ENCODE measurements at places on chromosomes 6 and 20.

DNA sequence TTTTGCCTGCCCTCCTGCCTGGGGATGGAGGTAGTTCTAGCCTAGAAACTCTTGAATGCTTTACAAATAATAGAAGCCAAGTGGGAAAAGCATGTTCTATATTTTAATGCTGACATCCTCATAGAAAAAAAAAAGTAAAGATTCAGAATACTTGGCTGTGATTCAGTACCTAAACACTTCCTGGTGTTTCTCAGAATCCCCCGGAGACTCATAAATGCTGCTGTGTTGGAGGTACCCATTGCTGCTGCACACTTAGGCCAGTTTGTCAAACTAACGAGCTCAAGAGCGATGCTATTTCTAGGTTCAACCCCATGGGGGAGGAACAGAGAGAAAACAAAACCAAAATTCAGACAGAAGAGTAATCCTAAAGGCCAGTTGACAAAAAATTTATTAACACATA lies 38.8 kb upstream of the ZFP64 start:
- no peak for DNase-seq

DNA sequence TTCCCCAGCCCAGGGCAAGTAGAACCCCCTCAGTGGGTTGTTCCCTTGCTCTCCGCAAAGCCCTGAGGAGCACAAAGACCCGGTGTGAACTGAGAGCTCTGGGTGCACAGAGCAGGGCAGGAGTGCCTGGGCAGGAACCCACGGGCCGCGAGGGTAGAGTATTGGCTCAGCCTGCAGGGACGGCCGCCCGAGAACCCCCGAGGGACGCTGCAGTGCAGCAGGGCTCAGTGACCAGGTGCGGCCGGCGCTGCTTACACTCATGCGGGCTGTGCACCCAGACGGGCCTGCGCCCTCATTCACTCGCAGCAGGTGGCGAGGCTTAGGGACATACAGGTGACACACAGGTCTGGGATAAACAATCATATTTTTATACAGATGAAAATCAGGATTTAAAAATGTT lies 51.9 kb upstream of the PDE10A start:
- no peak for DNase-seq

GRCh38 chr6:12160326-12160725 lies 129.8 kb upstream of the EDN1 start:
- no peak for DNase-seq

GRCh38 chr20:3890999-3891929 lies 2.1 kb downstream of the PANK2 start:
- DNase-seq, result no peak

GRCh38 chr20:4918473-4918872 lies 82.8 kb downstream of the SLC23A2 start:
- no peak for DNase-seq

DNA sequence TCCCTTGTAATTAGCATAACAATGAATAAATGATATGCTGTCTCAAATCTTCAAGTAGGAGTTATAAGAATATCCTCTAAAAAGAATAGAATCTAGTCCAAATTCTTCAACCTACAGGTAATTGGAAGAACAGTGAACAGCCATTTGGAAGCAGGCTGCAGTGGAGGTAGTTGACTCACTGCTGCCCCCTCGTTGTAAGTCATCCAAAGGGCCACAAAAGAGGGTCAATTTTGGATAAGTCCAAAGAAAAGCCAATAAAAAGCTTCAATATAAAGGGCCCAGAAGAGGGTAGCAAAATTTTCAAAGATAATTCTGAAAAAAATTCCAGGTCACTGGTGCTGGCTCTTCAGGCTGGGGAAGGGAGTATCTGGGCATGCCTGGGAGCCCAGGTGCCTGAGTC lies 60.8 kb upstream of the SSTR4 start:
- no peak for DNase-seq

GRCh38 chr20:14568701-14569100 lies 231.3 kb upstream of the FLRT3 start:
- DNase-seq, result peak; percentile 50

GRCh38 chr6:114747995-114748625 lies 405.3 kb upstream of the HS3ST5 start:
- peak; percentile 48 for DNase-seq

- DNase-seq, result no peak
Measured at GRCh38 chr20:618980-619379, 8.9 kb upstream of the TCF15 start.

DNA sequence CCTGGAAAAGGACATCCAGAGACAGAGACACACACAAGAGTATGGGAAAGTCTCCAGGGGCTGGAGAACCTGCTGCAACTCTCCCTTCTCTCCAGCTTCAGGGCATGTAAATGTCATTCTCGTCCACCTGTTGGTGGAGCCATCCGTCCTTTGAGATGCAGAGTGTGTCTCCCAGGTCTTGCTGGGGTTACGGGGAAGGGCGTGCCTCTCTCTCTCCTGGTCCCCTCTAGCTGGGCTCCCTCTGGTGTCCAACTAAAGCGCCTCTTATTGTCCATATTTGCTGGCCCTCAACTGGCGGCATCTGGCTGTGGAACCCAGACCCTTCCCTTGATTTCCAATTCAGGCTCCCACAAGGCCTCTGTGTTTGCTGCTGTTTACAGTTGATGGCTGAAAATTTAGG lies 244.1 kb downstream of the BMP7 start:
- no peak for DNase-seq

- no peak for DNase-seq
Measured at GRCh38 chr6:158070513-158070912, 88.8 kb downstream of the SYNJ2 start.

- DNase-seq, result peak; percentile 48
Measured at GRCh38 chr6:11055127-11055627, 11.1 kb upstream of the ELOVL2 start.

- no peak for DNase-seq
Measured at GRCh38 chr20:33007376-33008335, at the start of gene BPIFB2. BPIFB2 (plus strand) TSS chr20:33007704; CDS start chr20:33008575, 871 bp downstream.

DNA sequence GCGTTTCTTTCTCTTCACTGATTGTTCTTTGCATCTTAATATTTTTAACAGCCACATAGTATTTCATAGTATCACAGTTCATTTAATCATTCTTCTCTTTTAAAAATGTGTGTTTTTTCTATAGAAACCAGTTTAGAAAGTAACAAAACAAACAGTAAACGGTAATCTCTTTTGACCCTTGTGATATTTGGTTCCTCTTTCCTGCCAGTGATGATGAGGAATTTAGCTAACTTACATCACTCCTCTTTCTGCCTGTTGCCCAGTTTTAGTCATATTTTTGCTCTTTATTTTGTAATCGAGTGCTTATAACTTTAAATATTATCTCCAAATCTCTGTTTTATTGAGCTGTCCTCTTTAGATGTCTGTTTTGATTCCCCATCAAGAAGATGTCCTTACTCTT lies 38.1 kb upstream of the ZBTB24 start:
- no peak for DNase-seq

GRCh38 chr6:35318196-35319171 lies 20.9 kb downstream of the DEF6 start:
- peak; percentile 56 for DNase-seq

GRCh38 chr6:25590986-25591385 lies 61.0 kb upstream of the SCGN start:
- DNase-seq, result no peak

DNA sequence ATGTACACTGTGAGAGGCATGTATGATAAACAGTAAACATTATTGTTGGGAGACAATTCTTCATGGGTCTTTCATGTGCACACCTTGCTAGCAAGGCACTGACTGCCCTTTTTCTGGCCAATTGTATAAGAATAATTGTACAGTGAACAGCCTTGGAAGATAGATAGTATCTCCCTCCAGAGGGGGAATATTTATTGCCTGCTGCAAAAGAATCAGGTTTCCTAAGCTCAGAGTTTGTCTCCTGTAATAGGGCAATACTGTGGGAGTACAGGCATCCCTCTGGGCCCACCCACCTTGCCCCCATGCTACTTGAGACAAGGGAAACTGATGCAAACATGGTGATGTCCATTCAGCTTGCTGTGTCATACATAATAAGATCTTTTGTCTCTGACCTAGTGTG lies 442.2 kb downstream of the HDGFL1 start:
- DNase-seq, result no peak

- no peak for DNase-seq
Measured at GRCh38 chr20:58264271-58264670, 35.8 kb upstream of the ANKRD60 start.

GRCh38 chr6:5274231-5274630 lies 12.9 kb downstream of the FARS2 start:
- no peak for DNase-seq

DNA sequence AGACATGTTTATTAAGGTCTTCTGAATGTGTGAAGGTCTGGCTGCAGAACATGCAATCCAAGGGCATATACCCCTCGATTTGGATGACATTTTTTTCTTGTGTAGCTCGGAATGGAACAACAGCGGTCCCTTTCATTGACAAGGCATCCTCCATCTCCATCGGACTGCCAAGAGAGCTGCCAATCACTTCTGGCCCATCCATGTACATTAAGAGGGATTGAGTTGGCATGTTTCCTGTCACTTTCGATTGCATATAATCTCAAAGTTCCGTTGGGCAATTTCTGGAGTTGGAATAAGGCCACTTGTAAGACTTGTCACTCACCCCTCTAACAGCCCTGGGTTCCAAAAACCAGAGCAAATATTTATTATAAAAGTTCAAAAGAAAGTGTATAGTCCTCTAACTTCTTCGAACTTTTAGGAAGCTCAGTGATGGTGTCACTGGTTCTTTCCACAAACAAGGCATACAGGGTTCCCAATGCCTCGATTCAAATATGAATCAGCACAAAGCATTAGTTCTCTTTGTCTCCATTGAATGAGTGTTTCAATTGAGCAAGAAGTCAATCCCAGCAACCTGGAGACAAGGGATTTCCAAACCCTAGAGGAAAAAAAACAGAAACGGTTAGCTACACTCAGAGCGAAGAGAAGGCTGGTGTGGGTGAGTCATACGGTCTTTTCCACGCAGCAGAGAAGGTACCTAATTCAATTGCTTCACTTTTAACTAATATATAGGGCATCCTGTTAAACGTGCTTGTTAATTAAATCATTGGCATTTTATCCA lies 10.9 kb downstream of the ZNF217 start:
- peak; percentile 67 for DNase-seq

DNA sequence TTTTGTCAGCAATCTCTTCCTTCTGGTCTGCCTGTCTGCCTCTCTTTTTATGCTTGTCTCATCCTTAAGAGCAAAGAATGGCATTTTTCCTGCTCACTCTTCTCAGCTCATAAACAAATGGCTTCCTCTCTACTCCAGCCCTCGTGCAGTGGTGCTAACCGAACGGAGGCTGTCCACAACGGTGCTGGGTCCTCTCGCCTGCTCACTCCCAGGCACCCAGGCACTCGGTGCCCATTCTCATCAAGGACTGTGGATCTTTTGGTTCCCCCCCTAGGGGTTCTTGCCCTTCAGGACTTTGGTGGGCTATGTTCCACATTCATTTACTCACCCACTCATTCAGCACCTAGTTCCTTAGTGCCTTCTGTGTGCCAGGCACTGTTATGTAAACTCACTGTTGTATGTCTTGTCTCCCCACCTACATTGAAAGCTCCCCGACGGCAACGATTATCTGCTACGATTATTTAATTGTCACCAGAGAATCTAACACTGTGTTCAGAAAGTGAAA lies 113.9 kb downstream of the FYN start:
- no peak for DNase-seq

DNA sequence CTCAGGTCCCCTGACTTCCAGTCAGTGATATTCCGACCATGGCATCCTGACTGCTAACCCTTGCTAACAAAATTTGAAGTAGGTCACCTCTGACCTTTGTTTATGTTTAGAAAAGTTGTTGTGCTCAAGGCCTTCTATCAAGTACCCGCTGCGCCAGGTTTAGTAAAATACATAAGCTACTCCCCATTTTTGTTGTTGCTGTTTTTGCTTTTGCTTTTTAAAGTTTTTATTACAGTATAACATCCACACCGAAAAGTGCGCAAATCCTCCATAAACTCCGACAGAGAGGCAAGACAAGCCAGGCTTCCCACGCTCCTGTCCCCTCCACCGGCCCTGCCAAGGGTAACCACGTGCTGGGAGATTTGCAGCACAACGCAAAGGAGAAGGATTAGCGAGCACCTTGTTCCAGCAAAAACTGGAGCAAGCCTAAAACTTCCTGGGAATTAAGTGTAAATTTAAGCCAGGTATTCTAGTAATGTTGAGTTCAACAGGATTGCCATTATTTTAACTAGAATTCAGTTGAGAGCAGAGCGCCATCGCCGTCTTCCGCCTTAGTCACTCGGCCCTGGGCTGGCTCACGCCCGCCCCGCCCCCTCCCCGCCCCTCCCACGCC lies 17.8 kb upstream of the HMGN4 start:
- peak; percentile 72 for DNase-seq

- peak; percentile 48 for DNase-seq
Measured at GRCh38 chr6:48610846-48611245, 499.8 kb upstream of the PTCHD4 start.

DNA sequence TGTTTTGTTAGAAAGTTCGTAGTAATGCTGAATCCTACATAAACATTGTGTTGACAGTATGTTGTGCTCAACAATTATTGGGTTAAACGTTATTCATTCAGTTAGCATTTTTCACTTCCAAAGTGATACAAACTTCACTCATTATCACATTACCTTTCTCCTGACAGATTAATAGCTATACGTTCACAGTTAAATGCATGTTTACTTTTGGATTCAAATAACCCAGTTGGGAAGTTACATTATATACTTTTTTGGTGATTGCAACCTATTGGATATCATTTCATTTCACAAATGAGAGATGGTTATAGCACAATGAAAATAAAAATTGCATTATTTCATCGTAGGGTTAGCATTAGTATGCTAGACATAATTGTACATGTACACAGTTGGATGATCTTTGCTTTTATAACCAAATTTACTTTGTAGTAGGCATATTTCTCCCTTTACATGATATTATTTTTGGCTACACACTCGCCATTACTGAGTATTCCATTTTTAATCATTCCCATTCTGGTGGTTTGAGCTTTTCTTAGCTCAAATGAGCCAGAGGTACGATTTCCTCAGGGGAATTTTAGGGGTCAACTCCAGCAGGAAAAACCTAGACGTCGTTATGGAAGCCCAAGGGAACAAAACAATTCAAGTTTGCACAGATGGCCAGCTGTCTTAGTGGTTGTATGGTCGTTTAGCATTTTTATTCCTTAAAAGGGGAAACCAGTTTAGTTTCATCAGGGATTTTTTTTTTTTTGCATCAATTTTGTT lies 2.1 kb upstream of the HIVEP1 start:
- DNase-seq, result no peak

GRCh38 chr6:159107451-159108260 lies 61.5 kb upstream of the FNDC1 start:
- DNase-seq, result no peak

- DNase-seq, result no peak
Measured at GRCh38 chr20:49635866-49636265, 67.9 kb upstream of the PTGIS start.

- DNase-seq, result no peak
Measured at GRCh38 chr6:7629321-7629720, 39.3 kb downstream of the SNRNP48 start.

GRCh38 chr20:14888134-14888533 lies 550.7 kb upstream of the FLRT3 start:
- DNase-seq, result no peak

DNA sequence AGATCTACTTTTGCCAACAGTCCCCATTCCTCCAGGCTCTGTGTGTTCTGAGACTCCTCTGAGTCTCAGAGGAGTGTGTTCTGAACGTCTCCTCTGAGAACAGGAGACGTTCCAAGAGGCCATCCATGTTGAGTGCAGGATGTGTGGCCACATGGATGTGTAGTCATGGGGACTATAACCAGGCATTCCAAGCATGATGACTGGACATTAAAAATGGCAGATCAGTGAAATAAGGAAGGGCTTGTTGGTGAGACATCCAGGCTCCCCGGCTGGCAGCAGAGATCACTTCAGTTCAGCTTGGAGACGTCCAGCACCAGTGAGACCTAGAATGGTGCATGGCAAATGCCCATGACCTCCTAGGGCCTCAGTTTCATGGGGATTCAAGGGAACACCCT lies 34.3 kb upstream of the POU5F1 start:
- no peak for DNase-seq

All from retinal pigment epithelial cell (primary cell).